ENCODE measurements at places on chromosomes 7 and 10.

DNA sequence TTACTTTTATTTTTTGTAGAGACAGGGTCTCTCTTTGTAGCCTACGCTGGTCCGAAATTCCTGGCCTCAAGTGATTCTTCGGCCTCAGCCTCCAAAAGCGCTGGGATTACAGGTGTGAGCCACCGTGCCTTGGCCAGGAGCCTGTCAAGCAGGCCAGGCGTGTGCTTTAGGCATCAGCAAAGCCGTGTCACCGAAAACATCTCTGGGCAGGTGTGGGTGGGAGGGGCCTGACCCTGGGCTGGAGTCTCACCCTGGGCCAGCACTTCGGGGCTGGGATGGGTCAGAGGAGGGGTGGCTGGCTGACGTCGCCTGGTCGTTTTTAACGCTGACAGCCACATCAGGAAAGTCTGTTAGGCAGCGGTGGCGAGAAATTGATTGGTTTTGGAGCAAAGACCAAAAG lies 80.9 kb downstream of the UNCX start:
- no peak for DNase-seq

GRCh38 chr7:67916571-67917436 lies 920.2 kb downstream of the TYW1 start:
- DNase-seq, result no peak

DNA sequence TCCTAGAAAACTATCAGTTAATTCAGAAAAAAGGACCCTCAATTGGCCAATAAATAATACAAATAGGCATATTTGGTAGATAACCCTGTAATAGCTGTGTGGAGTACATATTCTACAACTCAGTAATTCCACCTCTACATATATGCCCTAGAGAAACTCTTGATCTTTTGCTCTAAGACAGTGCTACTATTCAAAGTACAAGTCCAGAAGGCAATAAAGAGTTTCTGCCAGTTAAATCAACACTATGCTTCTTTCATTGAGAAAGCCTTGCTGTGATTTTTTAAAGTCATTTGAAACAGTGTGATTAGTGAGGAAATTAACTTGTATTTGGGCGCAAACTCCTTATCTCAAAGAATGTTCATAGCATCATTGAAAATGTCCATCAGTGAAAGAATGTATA lies 75.6 kb downstream of the ZNRF2 start:
- DNase-seq, result no peak

DNA sequence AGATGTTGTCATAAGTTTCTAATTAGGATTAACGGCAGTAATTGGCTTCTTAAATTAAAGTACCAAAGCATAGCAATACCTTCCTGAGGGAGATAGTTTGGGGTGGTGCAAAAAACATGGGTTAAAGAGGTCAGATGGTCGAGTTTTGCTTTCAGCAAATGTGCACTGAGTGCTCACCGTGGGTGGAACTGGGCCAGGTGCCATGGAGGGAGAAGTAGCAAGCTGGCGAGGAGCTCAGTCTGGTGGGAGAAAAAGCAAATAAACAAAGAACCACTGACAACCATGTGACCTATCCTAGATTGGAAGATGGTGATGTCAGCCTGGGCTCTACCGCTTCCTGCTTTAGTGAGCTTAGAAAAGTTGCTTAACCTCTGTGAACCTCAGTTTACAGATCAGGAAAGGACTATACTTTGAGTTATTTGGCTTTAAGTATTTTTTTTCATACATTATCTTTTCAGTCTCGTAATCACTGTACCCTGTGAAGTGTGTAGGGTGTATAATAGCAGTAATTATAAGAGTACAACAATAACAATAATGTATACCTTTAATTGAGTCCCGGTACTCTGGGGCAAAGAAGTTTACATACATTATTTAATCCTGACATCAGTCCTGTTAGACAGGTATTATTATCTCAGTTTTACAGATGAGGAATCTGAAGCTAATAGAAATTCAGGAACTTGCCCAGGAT lies 69.0 kb upstream of the PDCD4 start:
- DNase-seq, result peak; percentile 9

- DNase-seq, result no peak
Measured at GRCh38 chr10:59864141-59864962, 42.0 kb downstream of the CCDC6 start.

DNA sequence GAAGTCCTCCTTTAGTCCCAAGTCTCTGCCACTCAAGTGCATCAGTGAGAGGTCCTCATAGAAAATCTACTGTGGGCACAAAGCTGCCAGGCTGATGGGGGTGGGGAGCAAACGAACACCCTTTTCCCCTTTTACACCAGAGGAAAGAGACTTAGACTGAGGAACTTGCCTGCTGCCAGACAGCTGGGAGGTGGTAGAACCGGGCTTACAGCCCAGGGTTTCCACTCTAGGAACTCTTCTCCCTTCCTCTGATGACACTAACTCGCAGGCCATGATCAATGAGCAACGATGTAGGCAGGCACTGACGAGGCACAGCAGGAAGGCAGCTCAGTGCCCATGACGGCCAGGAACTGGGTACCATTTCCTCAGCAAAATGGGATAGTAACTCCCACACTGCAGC lies 11.0 kb upstream of the SH2D4B start:
- DNase-seq, result no peak

DNA sequence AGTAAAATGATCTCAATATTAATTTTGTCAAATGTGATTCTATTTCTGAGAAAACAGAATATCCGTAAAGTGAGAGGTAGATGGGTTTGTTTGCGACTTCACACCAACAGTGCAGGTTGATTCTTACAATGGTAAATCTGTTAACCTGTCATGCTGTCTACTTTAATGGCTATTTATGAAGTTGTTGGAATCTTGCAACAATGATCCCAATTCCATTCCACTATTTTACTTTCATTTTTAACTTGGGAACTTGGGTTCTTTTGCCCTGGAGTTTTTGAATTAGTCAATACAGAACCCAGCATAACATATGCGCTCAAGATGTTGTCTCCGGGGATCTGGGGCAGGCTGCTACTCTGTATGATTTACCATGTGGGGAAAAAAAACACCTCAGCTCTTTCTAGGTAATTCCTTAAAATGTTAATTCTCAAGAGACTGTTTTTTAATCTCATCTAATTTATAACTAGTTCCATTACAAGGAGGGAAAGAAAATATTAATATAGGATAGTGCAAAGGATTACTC lies 1.2 kb downstream of the LGI1 start:
- DNase-seq, result no peak

GRCh38 chr10:105644978-105645377 lies 1003.9 kb downstream of the SORCS3 start:
- DNase-seq, result no peak

- peak; percentile 63 for DNase-seq
Measured at GRCh38 chr7:150988230-150989226, 2.3 kb upstream of the NOS3 start.

DNA sequence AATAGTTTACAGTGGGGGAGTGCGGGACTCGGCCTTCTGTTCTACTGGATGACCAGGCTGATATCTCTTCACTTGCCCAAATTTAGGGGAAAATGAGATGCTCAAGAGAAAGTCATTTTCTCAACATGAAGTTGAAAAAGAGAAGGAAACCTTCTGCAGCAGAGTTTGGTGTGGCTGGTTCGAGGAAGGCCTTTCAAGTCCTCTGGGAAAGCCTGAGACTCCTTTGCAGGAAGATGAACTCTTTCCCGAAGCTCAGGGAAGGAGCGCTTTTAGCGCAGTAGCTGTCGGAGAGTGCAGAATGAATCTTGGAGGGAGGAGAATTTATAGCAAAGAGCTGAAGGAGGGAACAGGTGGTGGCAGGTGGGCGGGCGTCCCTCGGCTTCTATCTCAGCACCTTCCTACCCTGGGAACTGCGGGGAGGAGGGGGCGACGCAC lies at the start of gene ATOH7:
TSS of gene ATOH7 (minus strand) at position 297 of the 435 bp plus-strand sequence. CDS start 436 bp downstream, outside the sequence.
- no peak for DNase-seq

DNA sequence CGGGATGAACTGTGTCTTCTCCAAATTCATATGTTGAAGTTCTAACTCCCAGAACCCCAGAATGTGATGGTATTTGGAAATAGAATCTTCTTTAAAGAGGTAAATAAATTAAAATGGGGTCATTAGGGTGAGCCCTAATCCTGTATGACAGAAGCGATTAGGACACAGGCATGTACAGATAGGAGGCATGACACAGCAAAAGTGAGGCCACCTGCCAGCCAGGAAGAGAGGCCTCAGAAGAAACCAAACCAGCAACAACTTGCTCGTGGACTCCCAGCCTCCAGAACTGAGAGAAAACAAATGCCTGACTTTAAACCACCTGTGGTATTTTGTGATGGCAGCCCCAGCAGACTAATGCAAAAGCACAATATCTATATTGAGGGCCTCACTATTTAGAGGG lies 214.3 kb downstream of the NEBL start:
- no peak for DNase-seq

GRCh38 chr10:113958631-113959382 lies 84.9 kb upstream of the ADRB1 start:
- no peak for DNase-seq

GRCh38 chr10:32961895-32962369 lies 3.9 kb upstream of the ITGB1 start:
- no peak for DNase-seq

- DNase-seq, result no peak
Measured at GRCh38 chr10:117757086-117757720, 214.7 kb downstream of the EMX2 start.

GRCh38 chr10:93369588-93370164 lies 112.5 kb downstream of the MYOF start:
- no peak for DNase-seq

DNA sequence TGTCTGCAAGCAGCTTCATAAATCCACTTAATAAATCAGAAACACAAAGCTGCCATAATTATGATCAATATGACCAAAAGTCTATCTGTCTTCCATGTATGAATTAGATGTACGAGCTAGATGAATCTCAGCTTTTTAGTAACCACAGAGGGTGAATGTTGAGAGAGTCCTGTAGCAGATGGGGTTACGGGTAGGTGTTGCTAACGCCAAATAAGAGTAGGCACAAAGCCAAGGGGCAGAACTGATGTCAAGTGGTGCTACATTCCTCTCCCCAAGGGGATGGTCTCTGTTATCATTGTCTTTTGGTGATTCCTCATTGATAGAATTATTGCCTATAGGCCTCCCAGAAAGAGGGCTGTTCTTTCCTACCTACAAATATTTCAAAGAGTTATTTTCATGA lies 257.8 kb downstream of the PCLO start:
- no peak for DNase-seq

DNA sequence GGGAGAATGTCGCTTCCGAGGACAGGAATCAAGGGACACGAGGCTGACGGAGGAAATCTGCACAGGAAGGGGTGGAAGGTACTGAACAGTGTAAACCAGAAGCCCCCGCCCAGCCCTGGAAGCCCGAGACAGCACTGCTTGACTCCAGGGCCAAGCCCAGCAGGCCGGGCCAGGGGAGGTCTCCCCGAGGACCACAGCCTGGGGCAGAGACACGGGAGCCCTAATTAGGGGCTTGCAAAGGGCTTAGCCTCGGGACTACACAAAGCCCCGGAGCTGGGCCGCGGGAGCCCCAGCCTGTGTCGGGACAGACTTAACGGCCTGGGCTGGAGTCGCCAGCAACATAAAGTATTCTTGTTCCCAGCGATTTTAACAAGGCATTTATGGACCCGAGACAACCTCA lies 50.8 kb downstream of the OAT start:
- no peak for DNase-seq

Data from activated T-cell treated with anti-CD3 and anti-CD28 coated beads for 48 hours (primary cell).